Activated naive CD4-positive, alpha-beta T cell treated with anti-CD3 and anti-CD28 coated beads for 36 hours (primary cell): ENCODE measurements at places on chromosomes 16 and 17. TPM values are rescaled to one million over a fixed set of nuclear protein-coding genes. Genes with fewer than 3 reads are reported as not detected.

The TXNL4B gene
- 22.0 TPM for total RNA-seq

The CD79B gene
- 24.3 TPM for total RNA-seq

- no peak for DNase-seq
Observed at GRCh38 chr16:4677390-4677789, 16.0 kb upstream of the NUDT16L1 start.

DNA sequence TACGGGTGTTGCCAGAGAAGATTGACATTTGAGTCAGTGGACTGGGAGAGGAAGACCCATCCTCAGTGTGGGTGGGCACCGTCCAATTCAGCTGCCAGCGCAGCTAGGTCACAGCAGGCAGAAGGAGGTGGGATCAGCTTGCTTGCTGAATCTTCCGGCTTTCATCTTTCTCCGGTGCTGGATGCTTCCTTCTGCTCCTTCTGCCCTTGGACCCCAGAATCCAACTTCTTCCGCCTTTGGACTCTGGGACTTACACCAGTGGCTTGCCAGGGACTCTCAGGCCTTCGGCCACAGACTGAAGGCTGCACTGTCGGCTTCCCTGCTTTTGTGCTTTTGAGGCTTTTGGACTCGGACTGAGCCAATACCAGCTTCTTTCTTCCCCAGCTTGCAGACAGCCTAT lies 46.1 kb upstream of the RPL38 start:
- no peak for DNase-seq

The PRAC1 gene
- total RNA-seq, result not detected

GRCh38 chr16:4529085-4530060 lies 9.2 kb downstream of the CDIP1 start:
- DNase-seq, result peak; percentile 61

The TBC1D26 gene
- 0.57 TPM for total RNA-seq

The MAP2K6 gene
- total RNA-seq, result 2.4 TPM

The LPCAT2 gene
- 0.12 TPM for total RNA-seq

DNA sequence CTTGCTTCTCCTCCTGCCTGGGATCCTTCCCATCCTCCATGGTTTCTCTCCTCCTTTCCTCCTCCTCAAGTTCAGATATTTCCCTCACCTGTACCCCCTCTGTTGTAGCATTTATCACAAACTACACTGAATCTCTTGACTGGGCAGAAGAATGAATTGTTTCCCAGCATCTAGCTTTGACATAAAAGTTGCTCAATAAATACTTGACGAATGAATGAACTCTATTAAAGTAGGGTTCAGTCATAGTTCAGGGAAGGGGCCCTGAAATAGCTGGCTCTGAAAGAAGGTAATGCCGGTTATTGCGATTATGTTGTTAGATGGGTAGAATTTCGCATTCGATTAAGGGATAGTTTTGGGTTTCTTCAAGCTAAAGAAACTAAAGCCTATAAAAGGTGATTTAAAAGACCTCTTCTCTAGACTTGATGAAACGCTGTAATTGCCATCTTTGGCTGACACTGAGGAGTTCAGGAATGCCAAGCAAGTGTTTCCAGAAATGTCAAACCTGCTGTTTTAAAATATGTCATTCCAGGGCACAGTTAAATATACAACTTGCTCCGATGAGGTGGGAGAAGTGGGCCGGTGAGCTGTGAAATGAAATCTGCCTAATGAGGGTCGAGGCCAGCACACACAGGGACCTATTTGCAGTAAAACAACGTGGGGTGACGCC lies 1.0 kb upstream of the CPD start:
- no peak for DNase-seq

The TEX19 gene
- total RNA-seq, result 0.21 TPM

- no peak for DNase-seq
Observed at GRCh38 chr17:74016461-74016860, 187.0 kb upstream of the RPL38 start.

DNA sequence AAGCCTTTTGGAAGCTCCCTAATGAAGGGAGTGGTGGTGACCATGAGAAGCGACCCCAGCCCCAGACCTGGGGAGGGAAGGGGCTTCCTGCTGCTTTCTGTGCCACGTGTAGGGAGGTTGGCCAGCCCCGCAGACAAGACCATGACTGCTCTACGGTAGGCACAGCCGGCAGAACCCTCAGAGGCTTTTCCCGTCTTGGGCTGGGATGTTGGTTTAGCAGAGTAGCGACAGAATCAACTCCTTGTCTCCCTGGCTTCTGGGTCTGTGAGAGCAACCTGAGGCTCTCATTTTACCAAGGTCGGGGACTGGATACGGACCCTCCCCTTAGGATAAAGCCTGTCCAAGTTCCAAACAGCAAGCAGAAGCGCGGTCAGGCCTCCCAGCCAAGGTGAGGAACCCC lies 123.3 kb downstream of the AXIN2 start:
- no peak for DNase-seq

- no peak for DNase-seq
Observed at GRCh38 chr17:2690165-2691068, 21.1 kb downstream of the CLUH start.

- no peak for DNase-seq
Observed at GRCh38 chr16:65634291-65634690, 512.4 kb upstream of the CDH11 start.

DNA sequence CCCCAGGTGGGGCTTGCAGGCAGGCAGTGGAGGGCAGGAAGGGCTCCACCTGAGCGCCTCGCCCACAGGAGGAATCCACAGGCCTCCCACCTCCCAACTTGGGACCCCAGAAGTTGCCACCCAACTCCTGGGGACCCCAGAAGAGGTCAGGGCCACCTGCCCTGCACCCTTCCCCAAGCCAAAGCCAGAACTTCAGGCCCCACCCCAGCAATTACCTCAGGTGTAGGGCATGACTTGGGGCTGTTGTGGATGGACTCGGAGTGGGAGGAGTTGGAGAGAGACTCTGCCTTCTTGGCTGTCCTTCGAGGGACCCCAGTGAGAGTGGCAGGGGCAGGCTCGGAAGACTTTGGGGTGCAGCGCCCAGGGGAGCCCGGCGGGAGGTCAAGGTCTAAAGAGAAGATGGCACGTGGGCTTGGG lies 10.5 kb downstream of the TSPOAP1 start:
- peak; percentile 4 for DNase-seq

The SERPINF2 gene
- total RNA-seq, result not detected

DNA sequence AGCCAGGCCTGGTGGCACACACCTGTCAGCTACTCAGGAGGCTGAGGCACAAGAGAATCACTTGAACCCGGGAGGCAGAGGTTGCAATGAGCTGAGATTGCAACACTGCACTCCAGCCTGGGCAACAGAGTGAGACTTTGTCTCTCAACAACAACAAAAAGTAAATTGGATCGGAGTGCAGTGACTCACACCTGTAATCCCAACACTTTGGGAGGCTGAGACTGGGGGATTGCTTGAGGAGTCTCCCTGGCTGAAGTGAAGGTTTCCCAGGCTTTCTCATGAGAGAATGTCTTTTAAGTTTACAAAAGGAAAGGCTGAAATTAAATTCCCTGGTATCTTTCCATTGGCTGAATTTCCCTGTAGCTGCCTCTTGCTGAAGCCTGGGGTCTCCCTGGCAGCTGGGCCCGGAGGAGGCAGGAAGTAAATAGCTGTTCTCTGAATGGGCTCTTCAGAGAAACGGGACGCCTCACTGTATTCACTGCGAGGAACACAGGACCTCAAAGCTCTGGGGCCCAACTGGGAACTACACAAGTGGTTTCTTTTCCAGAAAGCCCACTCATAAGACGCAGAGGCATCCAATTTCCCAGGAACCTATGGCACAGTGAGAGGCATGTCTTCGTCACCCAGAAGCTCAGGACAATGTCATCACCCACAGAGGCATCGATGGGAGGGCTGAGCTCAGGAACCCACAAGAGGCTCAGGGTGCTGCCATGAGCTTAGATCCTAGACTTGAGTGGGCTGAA lies 77.4 kb upstream of the SMURF2 start:
- no peak for DNase-seq

The MAPT gene
- 0.57 TPM for total RNA-seq

- no peak for DNase-seq
Observed at GRCh38 chr16:85367485-85367884, 245.6 kb upstream of the GSE1 start.

The SLC4A1 gene
- total RNA-seq, result not detected

DNA sequence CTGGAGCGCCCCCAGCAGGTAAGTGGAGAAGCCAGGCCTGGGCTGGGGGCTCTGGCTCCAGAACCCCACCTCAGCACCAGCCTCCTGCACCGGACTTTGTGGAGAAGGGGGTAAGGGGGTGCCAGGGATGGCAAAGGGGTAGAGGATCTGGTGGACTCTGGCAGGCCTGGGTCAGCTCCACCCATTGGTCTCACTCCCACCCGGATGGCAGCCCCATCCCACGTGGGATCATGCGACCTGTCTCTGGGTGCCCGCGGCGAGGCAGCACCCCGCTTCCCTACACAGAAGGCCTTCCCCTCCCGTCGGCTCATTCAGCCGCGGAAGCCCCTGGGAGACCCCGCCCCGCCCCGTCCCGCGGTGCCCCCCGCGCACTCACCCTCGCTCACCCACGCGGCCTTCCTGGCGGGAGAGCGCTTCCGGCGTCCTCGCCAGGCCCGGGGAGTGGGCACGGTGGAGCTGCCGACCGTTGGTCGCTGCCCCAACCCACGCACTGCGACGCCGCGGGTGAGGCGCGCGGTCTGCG lies 498 bp upstream of the PLEKHG4 start:
- DNase-seq, result peak; percentile 69

- peak; percentile 38 for DNase-seq
Observed at GRCh38 chr17:82519971-82520903, 705 bp downstream of the FOXK2 start.

The DPEP3 gene
- total RNA-seq, result not detected

GRCh38 chr17:12973496-12974004 lies 44.3 kb downstream of the ELAC2 start:
- no peak for DNase-seq

The KCTD11 gene
- total RNA-seq, result 0.47 TPM

DNA sequence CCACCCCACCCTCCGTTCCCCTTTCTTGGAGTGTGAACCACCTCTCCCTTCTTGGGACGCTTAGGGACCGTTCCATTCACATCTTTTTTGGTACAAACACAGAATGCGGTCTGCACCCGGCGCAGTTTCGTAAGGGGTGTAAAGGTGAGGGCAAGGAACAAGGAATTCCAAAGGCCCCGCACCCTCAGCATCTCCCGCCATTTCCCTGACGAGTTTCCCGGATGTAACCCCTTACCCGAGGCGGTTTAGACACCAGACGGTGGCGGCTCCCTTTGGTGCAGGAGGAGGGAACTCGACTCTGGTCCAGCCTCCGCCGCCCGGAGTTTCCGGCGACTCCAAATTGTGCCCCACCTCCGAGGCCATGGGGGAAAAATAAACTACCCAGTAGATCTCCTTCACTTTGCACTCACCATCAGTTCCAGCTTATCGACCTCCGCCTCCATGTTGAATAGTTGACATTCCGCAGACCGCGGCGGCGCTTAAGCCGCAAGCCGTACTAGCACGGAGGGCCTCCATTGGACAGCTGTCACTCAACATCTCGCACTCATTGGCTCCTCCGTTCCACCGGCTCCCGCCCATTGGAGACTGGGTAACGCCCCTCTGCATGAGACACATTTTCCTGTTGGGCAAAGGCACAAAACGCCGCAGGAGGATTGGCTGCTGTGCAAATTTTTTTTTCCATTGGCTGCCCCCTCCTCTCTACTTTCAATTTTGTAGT lies at the start of gene SKA2:
Gene SKA2, minus strand, starts transcription at position 466 of the 718 bp plus-strand sequence. Its CDS starts 23 bp downstream, at position 443.
- DNase-seq, result peak; percentile 99

DNA sequence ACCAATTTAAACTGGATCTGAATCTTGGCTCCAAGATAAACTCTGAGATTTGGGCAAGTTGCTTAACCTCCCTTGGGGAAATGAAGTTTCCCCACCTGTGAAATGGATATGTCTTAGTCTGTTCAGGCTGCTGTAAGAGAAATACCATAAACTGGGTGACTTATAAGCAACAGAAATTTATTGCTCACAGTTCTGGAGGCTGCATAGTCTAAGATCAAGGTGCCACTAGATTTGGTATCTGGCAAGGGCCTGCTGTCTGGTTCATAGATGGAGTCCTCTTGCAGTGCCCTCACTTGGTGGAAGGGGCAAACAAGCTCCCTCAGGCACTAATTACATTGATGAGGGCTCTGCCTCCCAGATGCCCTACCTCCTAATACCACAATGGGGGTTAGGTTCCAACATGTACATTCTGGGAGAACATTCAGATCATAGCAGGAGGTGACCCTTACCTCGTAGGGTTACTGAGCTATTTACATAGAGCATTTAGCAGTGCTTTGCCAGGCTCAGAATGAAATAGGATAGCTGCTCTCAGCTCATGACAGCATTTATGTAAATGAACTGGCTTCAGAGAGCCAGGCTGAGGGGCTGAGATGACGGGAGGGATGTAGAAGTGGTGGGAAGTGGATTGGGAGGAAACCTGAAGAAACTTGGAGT lies 83.9 kb downstream of the SPECC1 start:
- DNase-seq, result no peak

- no peak for DNase-seq
Observed at GRCh38 chr16:50679676-50680555, 1.2 kb downstream of the SNX20 start.

DNA sequence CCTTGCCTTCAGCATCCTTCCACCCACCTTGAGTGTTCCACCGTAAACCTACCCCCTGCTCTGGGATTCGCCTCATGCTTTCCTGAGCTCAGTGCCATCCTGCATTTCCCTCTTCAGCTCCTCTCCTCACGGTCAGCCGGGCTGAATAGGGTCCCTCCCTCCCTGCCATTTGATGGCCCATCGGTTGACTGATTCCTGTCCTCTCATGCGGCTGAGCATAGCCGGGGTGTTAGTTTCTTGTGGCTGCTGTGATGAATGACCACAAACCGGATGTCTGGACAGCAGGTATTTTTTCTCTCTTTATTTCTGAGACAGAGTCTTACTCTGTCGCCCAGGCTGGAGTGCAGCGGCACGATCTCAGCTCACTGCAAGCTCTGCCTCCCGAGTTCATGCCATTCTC lies 44.1 kb upstream of the MGAT5B start:
- DNase-seq, result no peak

DNA sequence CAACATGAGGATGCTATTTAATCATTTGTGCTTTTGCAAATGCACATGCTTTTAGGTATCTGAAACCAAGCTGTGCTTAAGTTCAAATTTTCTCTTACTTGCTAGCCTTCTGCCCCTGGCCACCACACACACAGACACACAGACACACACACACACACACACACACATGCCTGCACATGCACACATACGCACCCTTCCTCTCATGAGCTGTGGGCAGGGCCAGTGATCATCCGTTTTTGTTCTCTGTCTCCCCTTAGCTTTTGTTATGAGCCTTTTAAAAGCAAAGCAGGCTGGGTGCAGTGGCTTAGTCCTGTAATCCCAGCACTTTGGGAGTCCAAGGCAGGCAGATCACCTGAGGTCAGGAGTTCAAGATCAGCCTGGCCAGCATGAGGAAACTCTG lies 34.2 kb downstream of the CD300LF start:
- peak; percentile 11 for DNase-seq

The EME1 gene
- total RNA-seq, result 68.9 TPM

The RASD1 gene
- 0.36 TPM for total RNA-seq

The NPIPA1 gene
- total RNA-seq, result 101 TPM

GRCh38 chr17:18158022-18158600 lies 25.5 kb upstream of the ALKBH5 start:
- DNase-seq, result peak; percentile 98
